ENCODE measurements at places on chromosomes 1 and 21.
A peak's percentile ranks its signal among the peaks of the same experiment; 100 is the strongest.

GRCh38 chr1:178551307-178551706 is 38.4 kb downstream of the TEX35 start:
- no peak for DNase-seq

DNA sequence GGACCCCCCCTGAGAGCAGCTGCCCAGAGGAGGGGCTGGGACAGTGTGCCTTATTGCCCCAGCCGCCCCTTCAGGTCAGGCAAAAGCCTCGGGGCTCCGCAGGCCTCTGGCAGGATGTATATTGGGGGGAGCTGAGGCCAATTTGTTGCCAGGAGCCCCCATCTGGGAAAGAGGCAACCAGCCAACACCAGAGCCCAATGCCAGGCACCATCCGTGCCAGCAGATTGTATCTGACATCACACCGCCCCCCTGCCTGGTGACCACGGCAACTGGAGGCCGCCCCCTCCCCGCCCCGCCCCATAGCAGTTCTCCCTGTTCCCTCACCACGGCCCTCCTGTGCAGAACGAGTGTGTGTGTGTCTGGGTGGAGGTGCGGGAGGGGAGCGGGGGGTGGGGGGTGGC is 3.6 kb upstream of the PLEKHG5 start:
- no peak for DNase-seq

DNA sequence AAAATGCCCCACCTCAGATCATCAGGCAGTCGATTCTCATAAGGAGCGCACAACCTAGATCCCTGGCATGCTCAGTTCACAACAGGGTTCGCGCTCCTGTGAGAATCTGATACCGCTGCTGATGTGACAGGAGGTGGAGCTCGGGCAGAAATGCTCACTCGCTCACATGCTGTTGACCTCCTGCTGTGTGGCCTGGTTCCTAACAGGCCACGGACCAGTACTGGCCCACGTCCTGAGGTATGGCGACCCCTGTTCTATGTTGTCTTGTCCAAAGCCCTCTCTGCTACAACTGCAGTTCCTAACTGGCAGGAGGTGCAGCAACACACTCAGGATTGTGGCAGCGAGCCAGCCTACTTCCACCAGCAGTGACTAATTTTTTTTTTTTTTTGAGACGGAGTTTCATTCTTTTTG is 70.6 kb downstream of the CLSTN1 start:
- peak; percentile 63 for DNase-seq

GRCh38 chr1:198669023-198669698 is 30.3 kb downstream of the PTPRC start:
- peak; percentile 71 for DNase-seq

GRCh38 chr1:186440584-186440983 is 20.3 kb downstream of the PDC start:
- DNase-seq = no peak

DNA sequence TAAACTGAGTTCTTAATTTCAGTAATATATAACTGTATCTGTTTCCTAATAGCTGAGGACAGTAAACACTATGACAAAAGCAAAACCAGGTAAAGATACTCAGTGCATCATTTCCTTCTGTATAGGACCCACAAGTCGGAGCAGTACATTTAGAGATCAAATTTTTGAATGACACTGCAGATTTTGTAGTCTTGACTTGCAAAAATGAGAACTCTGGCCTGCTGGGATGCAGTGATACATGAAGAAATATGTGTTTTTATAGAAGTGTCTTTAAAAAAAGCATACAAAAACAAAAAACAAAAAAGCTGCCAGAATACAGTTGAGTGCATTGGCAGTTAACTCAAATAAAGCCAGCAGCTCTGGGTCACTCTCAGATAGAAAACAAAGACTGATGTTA is 19.0 kb downstream of the GART start:
- no peak for DNase-seq

DNA sequence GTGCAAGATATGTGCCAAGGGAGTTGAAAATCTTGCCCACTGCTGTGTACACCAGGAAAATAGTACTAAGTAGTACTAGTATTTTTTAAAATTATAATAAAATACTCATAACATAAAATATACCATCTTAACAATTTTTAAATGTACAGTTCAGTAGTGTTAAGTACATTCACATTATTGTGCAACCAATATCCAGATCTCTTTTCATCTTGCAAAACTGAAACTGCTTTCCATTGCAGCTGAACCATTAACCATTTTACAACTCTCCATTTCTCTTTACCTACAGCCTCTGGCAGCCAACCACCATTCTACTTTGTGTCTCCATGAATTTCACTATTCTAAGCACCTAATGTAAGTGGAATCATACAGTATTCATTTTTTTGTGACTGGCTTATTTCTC is 19.3 kb upstream of the RAB3GAP2 start:
- no peak for DNase-seq

DNA sequence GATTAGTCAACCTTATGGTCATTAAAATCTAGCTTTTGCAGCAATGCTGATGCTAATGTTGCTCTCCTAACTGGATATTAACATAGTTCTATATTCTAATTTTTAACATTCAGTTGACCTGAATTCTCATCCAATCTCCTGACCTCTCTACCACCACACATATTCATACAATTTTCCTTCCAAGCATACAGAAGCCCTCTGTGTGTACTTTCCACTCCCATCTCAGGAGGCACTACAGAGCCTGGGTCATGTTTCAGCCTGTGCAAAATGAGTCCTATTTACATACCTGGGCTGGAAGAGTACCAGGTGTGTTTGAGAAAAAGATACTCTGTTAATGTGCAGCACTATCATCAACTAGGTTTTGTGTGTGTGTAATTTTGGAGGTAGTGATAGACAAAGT is 486.3 kb downstream of the NEGR1 start:
- DNase-seq = no peak

DNA sequence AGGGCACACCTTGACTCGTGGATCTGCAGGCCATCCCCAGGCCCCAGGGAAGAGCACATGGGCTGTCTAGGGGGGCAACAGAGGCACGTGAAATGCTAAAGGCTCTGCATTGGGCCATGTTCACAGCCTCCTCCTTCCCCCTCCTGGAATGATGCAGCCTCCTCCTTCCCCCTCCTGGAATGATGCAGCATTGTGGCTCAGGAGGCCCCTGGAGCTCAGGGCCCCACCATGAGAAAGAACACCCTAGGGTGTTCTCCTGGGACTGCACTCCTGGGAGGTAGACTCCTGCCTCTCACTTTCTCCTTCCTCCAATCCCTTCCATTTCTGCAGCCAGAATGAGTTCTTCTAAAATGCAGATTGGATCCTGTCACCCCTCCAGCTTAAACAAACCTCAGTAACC is 1.5 kb upstream of the IGFN1 start:
- no peak for DNase-seq

- DNase-seq = no peak
Observed at GRCh38 chr1:17606826-17607440, 67.4 kb downstream of the ARHGEF10L start.

- DNase-seq = no peak
Observed at GRCh38 chr1:201530741-201531531, 8.0 kb upstream of the NAV1 start.

GRCh38 chr21:15825700-15826099 is 95.9 kb downstream of the USP25 start:
- no peak for DNase-seq

- DNase-seq = peak; percentile 37
Observed at GRCh38 chr1:222814536-222815439, at the start of gene DISP1. Gene DISP1, plus strand, starts transcription at chr1:222815039. Its CDS starts 127,785 bp downstream, at chr1:222942824.

GRCh38 chr1:44743211-44743610 is 3.6 kb downstream of the KIF2C start:
- DNase-seq = no peak

GRCh38 chr21:45629046-45629981 is 14.2 kb upstream of the PCBP3 start:
- DNase-seq = no peak

- DNase-seq = no peak
Observed at GRCh38 chr1:248303324-248303723, at the start of gene OR2T12. Gene OR2T12, minus strand, starts transcription at chr1:248303424. Its CDS starts 7,846 bp downstream, at chr1:248295578.

GRCh38 chr21:43719748-43720538 is 1.0 kb downstream of the PDXK start:
- DNase-seq = no peak

DNA sequence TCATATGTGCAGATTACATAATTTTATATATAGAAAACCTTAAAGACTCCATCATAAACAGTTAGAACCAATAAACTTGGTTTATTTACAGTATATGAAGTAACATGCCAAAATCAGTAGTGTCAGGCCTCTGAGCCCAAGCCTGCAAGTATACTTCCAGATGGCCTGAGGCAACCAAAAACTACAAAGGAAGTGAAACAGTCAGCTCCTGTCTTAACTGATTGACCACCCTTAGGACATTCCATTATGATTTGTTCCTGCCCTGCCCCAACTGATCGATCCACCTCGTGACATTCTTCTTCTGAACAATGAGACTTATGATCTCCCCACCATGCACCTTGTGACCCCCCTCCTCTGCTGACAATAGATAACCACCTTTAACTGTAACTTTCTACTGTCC is 630.3 kb downstream of the AMY1C start:
- DNase-seq = no peak

DNA sequence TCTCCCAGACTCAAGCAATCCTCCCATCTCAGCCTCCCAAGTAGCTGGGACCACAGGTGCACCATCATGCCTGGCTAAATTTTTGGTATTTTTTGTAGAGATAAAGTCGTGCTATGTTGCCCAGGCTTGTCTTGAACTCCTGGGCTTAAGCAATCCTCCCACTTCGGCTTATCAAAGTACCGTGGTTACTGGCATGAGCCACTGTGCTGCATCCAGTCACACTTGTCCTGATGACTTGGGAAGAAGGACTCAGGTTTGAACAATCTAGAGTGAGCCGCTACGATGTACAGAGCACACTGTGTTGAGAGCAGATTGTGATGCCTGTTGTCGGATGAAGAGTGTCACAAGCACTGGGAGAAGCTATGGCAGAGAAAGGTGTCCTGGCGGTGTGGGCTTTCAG is 27.2 kb downstream of the RNF187 start:
- no peak for DNase-seq

DNA sequence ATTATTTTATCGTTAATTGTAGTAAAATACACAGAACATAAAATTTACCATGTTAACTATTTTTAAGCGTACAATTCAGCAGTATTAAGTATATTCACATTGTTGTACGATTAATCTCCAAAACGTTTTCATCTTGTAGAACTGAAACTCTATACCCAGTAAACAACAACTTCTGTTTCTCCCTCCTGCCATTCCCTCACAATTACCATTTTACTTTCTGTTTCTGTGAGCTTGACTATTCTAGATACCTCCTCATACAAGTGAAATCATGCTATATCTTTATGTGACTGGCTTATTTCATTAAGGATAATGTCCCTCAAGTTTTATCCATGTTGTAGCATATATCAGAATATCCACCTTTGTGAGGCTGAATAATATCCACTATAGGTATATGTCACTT is 156.8 kb downstream of the ST6GALNAC3 start:
- no peak for DNase-seq

DNA sequence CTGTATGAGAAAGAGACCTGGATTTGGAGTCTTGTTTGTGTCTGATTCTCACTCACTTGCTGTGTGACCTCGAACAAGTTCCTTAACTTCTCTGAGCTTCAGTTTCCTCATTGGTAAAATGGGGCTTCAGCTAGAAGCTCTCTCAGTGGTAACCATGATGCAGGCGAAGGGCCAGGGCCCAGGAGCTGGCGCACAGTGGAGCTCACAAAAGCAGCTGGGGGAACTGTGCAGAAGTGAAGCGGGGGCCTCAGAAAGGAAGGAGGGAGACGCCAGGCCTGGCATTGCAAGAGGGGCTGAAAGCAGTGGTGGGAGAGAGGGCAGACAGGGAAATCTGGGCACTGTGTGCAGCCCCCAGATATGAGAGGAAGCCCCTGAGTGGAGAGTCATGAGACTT is 88.9 kb upstream of the RUNX3 start:
- no peak for DNase-seq

DNA sequence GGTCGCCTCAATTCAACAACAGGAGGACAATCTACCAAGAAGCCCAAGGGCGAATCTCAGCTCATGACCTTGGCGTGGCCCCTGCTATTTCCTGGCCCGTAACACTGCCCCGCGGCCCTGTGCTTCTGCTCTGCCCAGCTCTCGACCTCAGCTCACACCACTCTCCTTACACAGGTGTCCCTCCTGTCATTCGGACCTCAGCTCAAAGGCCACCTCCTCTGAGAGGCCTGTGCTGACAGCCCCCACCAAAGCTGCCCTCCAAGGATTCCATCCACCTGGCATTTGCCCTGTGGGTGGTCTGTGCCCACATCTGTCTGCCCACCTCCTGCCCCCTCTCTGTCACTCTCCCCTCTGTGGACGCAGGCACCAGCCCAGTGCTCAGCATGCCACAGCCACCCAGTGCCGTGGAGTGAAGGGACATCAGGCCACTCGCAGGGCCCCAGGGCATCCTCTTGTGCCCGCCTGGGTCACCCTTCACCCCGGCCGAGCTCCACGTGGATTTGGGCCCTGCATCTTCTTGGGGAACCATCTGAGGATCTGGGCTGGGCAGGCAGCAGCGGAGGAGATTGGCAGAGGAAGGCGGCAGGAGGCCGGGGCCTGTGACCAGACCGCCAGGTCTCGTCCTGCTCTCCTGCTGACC is 70.3 kb downstream of the DHRS3 start:
- DNase-seq = no peak

DNA sequence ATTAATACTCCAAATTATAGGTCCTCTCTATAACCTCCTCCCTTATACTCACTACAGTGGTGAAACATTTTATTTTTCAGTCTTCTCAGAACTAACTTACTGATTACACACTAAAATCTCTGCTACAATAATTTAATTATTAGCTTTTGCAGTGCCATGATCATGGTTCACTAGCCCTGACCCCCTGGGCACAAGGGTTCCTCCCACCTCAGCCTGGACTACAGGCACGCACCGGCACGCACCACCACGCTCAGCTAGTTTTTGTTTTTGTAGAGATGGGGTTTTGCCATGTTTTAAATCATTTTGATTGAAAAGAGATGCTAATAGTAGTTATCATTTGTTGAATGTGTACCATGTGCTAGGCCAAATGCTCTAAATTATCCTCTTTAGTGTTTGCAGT is 6.3 kb downstream of the PATJ start:
- no peak for DNase-seq

- DNase-seq = no peak
Observed at GRCh38 chr1:98288494-98288893, 367.7 kb upstream of the DPYD start.
